ENCODE measurements at places on chromosomes 11 and 22.

DNA sequence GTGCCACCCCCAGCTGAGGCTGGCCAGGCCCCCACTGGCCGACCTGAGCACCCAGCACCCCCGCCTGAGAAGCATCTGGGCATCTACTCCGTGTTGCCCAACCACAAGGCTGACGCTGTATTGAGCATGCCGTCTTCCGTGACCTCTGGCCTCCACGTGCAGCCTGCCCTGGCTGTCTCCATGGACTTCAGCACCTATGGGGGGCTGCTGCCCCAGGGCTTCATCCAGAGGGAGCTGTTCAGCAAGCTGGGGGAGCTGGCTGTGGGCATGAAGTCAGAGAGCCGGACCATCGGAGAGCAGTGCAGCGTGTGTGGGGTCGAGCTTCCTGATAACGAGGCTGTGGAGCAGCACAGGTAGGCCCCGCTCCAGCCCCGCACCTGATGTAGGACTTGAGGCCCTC lies 4.7 kb downstream of the ZBTB16 start:
- DNase-seq, result no peak

DNA sequence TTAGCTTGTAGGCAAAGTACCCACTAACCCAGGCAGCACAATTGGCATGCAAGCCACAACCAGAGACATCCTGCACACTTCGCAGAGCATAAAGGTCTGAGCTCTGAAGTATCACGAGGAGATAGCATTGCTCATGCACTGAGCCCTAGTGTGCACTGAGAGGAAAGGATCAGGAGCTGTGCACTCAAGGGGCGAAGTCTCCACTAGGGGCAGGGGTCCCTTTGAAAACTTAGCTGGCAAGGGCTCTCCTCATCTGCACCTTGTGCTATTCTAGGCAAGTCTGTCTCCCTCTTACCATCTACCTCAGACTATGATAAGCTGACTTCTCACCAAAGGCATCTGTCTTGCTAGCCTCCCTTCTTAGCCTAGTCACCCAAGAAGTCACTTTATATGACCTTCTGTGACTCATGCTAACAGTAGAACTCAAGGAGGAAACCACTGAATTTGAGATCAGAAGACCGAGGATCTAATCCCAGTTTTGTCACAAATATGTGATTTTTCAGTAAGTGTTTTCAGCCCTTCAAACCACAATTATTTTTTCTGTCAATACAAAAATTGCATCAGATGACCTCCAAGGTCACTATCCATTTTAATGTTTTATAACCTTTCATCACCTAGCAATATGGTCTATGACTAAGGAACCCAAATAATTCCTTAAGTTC lies 1078.0 kb downstream of the NTM start:
- DNase-seq, result peak; percentile 73

DNA sequence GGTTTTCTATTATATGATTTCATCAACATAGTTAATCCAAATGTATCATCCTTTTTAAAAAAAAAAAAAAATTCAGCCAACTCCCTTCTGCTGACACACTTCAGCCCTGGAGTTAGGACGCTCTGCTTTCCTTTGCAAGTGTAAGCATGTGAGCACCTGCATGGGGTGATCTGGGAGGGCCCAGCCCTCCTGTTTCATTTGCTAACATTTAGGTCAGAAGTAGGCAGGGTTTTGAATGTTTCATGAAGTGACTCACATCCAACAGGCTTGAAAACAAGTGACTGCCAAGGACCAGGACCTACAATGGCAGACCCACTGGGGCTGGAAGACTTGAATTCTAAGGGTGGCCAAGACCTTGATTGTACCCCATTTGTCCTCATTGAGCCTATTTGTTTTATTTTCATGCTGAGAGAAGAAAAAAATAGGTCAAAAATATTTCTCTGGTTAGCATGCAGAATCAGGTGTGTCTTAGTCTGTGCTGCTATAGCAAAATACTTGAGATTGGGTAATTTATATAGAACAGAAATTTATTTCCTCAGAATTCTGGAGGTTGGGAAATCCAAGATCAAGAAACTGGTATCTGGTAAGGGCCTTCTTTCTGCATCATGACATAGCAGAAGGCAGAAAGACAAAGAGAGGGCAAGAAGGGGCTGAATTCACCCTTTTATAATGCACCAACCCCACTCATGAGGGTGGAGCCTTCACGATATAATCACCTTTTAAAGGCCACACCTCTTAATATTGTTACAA lies 137.6 kb downstream of the CD44 start:
- no peak for DNase-seq

DNA sequence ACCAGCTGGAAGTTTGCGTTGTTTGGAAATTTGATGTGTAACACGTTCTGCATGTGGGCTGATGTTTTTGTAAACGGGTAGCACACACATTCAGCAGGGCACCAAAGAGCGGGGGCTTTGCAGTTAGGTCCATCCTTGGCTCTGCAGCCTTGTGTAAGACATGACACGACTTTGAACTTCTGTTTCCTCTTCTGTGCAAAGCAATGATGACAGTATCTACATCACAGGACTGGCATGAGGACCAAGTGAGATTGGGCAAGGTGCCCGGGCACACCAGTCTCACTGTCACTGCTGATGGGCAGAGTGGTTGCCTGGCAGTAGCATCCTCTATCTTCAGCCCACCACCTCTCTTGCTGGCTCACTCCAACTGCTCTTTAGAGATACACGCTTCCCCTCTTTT lies 3.3 kb downstream of the TCN2 start:
- no peak for DNase-seq

GRCh38 chr11:57406337-57406904 lies 16.0 kb upstream of the PRG2 start:
- DNase-seq, result no peak

GRCh38 chr11:14668731-14669301 lies 25.2 kb downstream of the PDE3B start:
- no peak for DNase-seq

DNA sequence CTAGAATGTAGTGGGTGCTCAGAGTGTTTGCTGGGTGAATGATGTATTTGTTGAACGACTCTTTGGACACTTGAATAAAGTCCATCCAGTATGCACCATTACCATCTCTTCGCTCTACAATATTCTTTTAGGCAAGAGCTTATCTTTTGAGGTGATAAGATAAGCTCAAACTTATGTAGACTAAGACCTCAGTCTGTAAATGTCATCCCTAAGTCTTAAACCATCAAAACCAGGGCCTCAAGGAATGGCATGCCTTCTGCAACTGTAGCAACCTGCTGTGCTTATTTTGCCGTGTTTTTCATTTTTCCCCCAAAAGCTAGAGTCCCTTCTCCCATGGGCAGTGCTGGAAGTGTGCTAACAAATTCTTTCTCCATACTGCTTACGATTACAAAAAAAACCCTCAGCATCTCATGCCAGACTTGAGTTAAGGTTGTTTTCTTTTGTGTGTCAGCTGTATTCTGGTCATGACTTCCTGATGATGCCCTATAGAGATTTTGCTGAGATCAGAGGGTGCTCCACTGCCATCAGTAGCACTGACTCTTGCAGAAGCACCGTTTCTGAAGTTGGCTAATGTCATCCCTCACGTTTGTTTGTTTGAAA lies 27.8 kb downstream of the LIMK2 start:
- DNase-seq, result peak; percentile 11

GRCh38 chr22:26768952-26769351 lies 111.6 kb downstream of the MIAT start:
- no peak for DNase-seq

DNA sequence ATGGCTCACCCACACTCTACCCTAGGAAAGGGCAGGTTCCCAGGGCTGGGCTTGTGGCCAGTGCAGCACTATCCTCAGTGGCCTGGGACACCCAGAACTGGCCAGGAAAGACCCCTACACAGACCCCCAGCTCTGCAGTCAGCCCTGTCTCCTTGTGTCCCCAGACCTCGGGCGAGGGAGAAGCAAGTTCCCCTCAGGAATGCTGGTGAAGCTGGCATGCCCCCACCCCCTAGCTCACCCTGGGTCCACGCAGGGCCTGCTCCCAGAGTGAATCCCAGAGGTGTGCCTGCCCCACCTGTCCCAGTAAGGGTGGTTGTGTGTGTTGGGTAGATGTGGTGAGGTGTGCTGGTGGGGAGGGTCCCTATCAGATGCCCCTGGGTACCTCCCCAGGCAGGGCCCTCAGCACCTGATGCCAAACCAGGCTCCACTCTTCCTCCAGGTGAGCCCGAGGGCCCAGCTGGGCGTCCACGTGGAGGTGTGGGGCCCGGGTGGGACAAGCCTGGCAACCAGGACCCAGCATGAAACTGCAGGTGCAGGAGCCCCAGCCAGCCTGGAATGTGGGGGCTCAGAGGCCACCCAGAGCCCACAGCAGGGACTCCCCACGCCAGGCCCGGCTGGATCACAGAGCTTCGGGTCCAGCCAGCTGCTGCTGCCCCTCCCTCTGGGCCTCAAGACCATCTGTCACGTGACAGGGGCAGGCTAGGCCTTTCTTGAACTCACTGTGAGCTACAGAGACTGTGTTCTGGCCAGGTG lies 48.4 kb upstream of the KCNQ1OT1 start:
- DNase-seq, result no peak

GRCh38 chr22:17769716-17770082 lies 4.6 kb downstream of the BID start:
- DNase-seq, result no peak

GRCh38 chr11:128179039-128179438 lies 408.3 kb downstream of the ETS1 start:
- DNase-seq, result no peak

GRCh38 chr22:36887162-36887561 lies 26.3 kb upstream of the CSF2RB start:
- no peak for DNase-seq

DNA sequence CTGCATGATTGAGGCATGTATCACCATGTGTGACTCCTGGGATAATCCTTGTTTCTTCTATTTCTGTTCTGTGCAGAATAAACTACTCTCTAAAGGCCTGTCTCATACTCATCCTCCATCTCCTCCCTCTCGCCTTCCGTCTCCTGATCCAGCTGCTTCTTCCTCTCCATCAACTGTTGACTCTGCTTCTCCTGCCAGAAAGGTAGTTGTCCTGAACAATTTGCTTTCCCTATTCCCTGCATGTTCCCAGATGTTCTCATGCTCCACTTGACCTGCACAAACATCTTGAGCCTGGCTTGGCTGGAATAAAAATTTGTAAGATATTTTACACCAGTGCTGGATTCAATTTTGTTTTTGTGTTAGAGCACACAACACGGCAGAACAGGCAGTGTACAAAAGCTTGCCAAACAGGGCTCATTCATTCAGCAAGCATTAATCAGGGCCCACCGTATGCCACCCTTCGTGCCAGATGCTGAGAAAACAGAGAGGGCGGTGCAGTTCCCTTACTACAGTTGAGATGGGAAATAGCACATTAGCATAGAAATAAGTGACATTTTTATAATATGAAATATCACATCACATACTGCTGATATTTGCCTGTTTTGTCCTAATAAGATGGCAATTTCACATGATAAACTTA lies 133.3 kb upstream of the PARVA start:
- no peak for DNase-seq

- DNase-seq, result no peak
Observed at GRCh38 chr22:27723708-27724107, 77.8 kb downstream of the MN1 start.

DNA sequence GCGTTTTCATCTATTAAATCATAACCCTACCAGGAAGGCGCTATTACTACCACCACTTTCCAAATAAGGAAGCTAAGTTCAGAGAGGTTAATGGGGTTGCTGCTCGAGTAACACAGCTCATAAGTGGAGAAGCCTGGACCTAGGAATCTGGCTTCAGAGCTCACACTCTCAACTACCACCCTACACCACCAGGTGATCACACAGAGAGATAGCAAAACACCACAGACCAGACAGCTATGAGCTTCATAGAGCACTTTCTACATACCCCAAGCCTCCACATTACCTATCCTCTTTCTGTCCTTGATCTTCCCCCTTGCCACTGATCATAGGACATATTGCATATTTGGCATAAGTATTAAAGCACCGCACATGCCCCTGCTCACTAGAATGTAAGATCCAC lies 65.4 kb downstream of the TIMP3 start:
- no peak for DNase-seq

DNA sequence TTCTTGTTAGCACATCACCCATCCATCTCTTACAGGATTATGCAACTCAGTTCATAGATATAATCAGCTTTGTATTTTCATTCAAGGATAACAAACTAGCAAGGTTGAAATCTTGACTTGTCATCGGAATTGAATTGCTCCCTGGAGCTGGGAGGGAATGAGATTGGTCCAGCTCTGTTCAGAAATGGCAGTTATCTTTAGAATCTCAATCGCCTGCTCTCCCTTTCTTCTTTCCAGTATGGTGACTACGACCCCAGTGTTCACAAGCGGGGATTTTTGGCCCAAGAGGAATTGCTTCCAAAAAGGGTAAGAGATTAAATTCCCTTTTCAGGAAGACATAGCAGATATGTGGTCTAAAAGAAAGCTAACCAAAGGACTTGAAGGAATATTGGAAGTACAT lies 51.0 kb downstream of the NF2 start:
- DNase-seq, result no peak

DNA sequence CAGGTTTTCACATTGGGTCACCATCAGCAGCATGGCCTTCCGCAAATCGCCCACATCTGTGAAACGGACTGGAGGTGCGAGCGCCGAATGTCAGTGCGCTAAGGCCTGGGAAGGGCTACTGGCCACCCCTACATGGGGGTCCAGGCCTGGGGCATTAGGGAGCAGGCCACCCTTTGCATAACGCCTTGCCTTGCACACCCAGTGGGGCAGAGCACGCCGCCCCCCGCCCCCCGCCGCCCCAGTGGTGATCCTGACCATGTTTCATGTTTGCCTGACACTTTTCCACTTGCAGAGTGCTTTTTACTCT lies 2.6 kb downstream of the GRK2 start:
- no peak for DNase-seq

DNA sequence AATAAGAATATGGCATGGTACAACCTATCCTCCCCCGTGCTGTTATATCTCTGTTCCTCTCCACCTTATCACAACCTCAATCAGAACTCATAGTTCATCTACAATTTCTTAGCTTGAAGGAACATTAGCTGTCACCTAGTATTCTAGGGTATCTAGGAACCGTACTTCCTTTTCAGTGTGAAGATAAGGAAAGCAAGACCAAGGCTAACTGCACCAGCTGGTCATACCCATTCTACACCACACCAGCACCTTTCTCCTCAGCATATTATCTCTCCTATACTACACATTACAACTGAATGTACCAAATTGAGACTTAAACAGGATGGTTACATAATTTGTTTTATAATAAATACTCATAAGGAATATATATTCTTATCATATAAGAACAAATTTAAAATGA lies 73.1 kb downstream of the ARHGAP32 start:
- no peak for DNase-seq

GRCh38 chr11:114036147-114036811 lies 23.2 kb upstream of the ZBTB16 start:
- DNase-seq, result peak; percentile 55

- DNase-seq, result peak; percentile 50
Observed at GRCh38 chr11:125871391-125872137, 15.9 kb upstream of the HYLS1 start.

- no peak for DNase-seq
Observed at GRCh38 chr11:113728814-113729213, 22.7 kb upstream of the TMPRSS5 start.
